GM23248 (cell line): ENCODE measurements at places on chromosomes 7 and 10. TPM values are rescaled to one million over a fixed set of nuclear protein-coding genes. Genes with fewer than 3 reads are reported as not detected.
A peak's percentile ranks its signal among the peaks of the same experiment; 100 is the strongest.

AS3MT gene
- 1.3 and 2.3 TPM in 2 replicates for total RNA-seq

TRIM74 gene
- not detected in 2 replicates for total RNA-seq

ADCY1 gene
- 0.11 TPM in 1 of 2 replicates, not detected in the other for total RNA-seq

ODAD2 gene
- 1.0 and 1.5 TPM in 2 replicates for total RNA-seq

GRCh38 chr10:124736491-124737136, 7.6 kb downstream of the FAM53B start:
- H3K36me3 ChIP-seq = no peaks in the 10 kb centered on the region
- H3K27ac ChIP-seq = no peak overlapping the region
- H3K4me1 ChIP-seq = peaks cover 28% of the 10 kb centered on the region
- H3K27me3 ChIP-seq = no peaks in the 10 kb centered on the region

GRCh38 chr7:40772096-40772495, 637.3 kb downstream of the SUGCT start:
- no peak overlapping the region for H3K27ac ChIP-seq
- H3K4me3 ChIP-seq = no peak overlapping the region
- no peaks in the 10 kb centered on the region for H3K4me1 ChIP-seq
- no peaks in the 10 kb centered on the region for H3K27me3 ChIP-seq
- no peak for DNase-seq
- H3K36me3 ChIP-seq = no peaks in the 10 kb centered on the region

DNA sequence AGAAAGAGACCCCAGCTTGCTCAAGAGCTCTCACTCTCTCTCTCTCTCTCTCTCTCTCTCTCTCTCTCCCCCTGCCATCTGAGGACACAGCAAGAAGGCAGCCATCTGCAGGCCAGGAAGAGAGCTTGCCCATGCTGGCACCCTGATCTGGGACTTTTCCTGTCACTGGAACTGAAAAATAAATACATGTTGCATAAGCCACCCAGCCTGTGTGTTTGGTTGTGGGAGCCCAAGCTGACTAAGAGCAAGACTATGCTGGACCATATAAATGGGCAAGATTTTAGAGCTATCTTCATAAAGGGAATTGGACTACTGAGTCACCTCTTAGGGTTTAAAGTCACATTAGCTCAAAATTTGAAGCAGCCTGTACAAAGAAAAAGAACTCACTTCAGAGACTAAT, 98.6 kb downstream of the SLC16A9 start:
- H3K27ac ChIP-seq = no peak overlapping the region
- no peaks in the 10 kb centered on the region for H3K27me3 ChIP-seq
- no peaks in the 10 kb centered on the region for H3K4me1 ChIP-seq
- no peaks in the 10 kb centered on the region for H3K36me3 ChIP-seq
- no peak overlapping the region for H3K4me3 ChIP-seq
- DNase-seq = no peak

DNA sequence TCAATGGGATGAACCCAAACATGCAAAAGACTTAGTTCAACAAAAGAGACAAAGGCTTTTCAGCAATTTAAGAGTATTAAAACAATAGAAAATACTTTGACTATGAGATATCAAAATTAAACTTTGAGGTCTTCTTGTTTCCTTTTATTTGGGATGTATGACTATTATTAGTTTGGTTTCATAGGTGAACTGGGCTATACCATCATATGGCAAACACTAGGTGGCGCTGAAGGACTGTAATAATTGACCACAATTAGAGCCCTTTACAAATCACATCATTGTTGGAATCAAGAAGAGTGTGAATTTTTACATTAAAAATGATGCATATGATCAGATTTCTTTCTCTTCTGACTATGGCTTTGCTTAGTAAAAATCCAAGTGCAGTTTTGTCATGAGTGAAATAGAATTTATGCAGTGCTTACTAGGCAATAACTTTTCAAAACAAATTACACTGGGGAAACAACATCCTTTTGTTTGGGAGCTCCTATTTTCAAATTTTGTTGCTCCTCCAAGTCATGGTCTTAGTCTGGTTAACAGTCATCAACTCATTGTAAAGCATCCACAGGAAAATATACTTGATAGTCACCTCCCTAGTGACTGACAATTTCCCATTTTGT, 14.7 kb upstream of the NXPH1 start:
- no peak overlapping the region for H3K27ac ChIP-seq
- no peaks in the 10 kb centered on the region for H3K27me3 ChIP-seq
- H3K36me3 ChIP-seq = no peaks in the 10 kb centered on the region
- no peak overlapping the region for H3K4me3 ChIP-seq
- H3K4me1 ChIP-seq = no peaks in the 10 kb centered on the region
- peak; percentile 73 for DNase-seq

DNA sequence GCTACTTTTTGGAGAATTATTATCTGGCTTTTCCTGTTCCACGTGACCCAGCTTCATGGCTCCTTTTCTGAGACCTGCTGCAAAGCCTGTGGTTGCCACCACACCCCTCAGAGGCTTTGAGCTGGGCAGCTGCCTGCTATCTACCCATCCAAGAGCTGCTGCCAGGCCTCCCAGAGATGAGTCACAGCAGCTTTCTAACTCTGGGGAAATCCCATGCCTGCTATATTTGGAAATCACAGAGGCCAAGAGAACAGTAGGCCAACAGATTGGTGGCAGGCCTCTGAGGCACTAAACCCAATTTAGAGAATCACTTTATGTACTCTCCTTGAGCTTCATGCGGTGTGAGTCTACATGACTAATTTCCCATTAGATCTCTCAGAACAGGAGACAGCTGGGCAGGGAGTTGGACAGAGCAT, 35.2 kb downstream of the SGCE start:
- no peak overlapping the region for H3K4me3 ChIP-seq
- H3K27me3 ChIP-seq = no peaks in the 10 kb centered on the region
- peak overlapping the region; percentile 8; the same call in 1 of the 2 replicates for H3K27ac ChIP-seq

DNA sequence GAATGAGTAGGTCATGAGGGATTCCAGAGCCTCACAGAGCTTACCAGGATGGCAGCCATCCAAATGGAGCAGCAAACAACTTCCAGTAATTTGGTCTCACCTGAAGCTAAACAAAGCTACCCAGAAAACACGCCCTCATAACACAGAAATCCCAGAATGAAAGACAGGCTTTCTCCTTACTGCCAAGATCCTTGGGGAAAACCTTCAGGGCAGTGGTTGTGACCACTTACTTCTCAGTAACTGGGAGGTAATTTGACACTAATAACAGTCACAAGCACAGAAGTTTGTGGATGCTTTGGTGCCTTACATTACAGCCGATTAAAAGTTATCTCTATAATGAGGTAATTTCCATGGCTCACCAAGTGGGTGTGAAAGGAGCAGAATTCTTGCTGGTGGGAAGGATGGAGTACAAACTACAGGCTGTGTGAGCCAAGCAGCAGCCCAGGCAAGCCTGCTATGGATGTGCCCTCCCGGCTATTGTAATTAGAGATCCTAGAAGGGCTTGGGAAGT, 10.4 kb downstream of the WDR91 start:
- no peaks in the 10 kb centered on the region for H3K27me3 ChIP-seq
- peaks cover 11% of the 10 kb centered on the region; the same call in 1 of the 2 replicates for H3K36me3 ChIP-seq
- H3K4me1 ChIP-seq = no peaks in the 10 kb centered on the region
- no peak for DNase-seq
- no peak overlapping the region for H3K4me3 ChIP-seq

GRCh38 chr10:103690281-103690680, 165.1 kb downstream of the SH3PXD2A start:
- no peaks in the 10 kb centered on the region for H3K36me3 ChIP-seq
- H3K27me3 ChIP-seq = no peaks in the 10 kb centered on the region
- H3K4me1 ChIP-seq = peaks cover 14% of the 10 kb centered on the region

- no peaks in the 10 kb centered on the region for H3K36me3 ChIP-seq
- H3K27ac ChIP-seq = no peak overlapping the region
- no peaks in the 10 kb centered on the region for H3K27me3 ChIP-seq
- no peak overlapping the region for H3K4me3 ChIP-seq
Measured at GRCh38 chr7:68364886-68365625, 1233.2 kb upstream of the AUTS2 start.

GRCh38 chr7:151322906-151323305, 18.7 kb upstream of the NUB1 start:
- no peaks in the 10 kb centered on the region for H3K36me3 ChIP-seq
- no peak overlapping the region for H3K4me3 ChIP-seq
- H3K4me1 ChIP-seq = peaks cover 5% of the 10 kb centered on the region; the same call in 1 of the 2 replicates
- H3K27me3 ChIP-seq = 0 out of 2 replicates have a peak, but pooled peaks cover 8% of the 10 kb centered on the region
- no peak overlapping the region for H3K27ac ChIP-seq
